ENCODE measurements at places on chromosomes 6 and 20.

GRCh38 chr6:84284428-84285049 is 57.1 kb upstream of the CEP162 start:
- no peak for DNase-seq

- no peak for DNase-seq
Measured at GRCh38 chr20:3250091-3250504, 11.1 kb upstream of the SLC4A11 start.

DNA sequence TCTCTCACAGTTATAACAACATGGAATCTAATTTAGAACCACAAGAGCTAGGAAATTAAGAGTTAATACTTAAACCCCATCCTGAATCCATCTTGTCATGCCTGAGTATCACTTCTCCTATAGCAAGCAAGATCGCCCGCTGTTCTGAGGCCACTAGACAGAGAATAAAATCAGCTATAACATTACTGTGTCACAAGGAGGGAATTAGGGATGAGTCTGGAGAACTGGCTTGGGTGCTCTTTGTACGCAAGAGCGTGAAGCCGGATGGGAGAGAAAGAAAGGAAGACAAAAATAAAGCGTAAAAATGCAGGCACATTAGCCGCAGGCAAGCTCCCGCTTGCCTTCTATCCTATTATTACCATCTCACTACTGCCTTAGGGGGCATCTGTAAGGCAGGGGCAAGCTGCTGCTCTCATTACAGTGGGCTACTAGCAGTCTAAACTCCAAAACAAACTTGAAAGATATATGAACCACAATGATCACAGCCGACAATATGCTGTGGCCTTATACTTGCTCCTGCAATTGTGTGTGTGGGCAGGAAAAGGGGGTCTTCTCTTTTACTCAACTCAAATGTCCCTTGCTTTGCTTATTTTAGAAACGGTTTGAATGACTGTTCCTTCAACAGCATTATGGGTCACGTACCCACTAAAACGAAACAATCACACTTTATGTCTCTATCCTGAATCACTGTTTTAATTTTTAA is 81.9 kb downstream of the GJA10 start:
- DNase-seq, result no peak

- no peak for DNase-seq
Measured at GRCh38 chr6:123854201-123854600, 50.5 kb downstream of the NKAIN2 start.

DNA sequence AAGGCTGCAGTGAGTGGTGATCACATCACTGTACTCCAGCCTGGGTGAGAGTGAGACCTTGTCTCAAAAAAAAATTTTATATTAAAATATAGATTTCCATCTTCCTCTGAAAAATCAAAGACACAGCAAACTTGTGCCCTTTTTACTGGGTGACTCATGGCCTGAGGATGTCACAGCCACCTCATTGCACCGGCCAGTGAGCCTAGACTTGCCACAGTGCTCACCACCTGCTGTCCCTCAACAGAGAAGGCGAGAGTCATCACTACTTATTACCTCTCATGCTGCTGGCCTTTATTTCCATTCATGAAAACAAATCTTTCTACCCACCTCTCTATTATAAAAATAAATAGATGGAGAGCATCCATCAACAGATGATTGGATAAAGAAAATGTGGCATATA is 295.8 kb downstream of the PREX1 start:
- DNase-seq, result no peak

GRCh38 chr6:135280375-135281136 is 99.4 kb downstream of the MYB start:
- DNase-seq, result no peak

DNA sequence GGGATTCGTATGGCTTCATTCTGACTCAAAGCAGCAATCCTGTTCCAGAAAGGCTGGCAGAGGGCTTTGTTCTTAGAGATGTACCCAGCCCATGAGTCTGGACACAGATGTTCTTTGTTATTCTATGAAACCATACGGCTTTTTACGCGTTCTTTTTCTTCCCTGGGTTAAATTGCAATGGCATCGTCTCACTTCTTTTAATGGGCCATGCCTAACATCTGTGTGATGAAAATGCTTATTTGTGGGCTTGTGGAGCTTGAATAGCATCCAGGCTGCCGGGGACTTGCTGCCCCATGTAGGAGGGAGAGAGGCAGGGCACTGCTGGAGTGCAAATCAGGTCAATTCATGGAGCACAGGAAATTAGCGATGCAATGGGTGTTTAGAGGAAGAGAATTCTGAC is 19.4 kb downstream of the FAM50B start:
- no peak for DNase-seq

GRCh38 chr20:23065266-23066201 is 16.1 kb upstream of the THBD start:
- no peak for DNase-seq
